Smooth muscle cell of bladder (primary cell): ENCODE measurements at places on chromosomes 7 and 10. TPM values are rescaled to one million over a fixed set of nuclear protein-coding genes. Genes with fewer than 3 reads are reported as not detected.

Gene ACSM6
- total RNA-seq: not detected in 2 replicates

Gene SYPL1
- total RNA-seq: 31.1 and 39.0 TPM in 2 replicates

Gene FXYD4
- total RNA-seq: not detected in 2 replicates

Gene ERVW-1
- total RNA-seq: 0.09 TPM in 1 of 2 replicates, not detected in the other

Gene SUGCT
- total RNA-seq: 14.9 and 15.6 TPM in 2 replicates

Gene DLG5
- total RNA-seq: 21.9 and 37.8 TPM in 2 replicates

Gene MOGAT3
- not detected in 2 replicates for total RNA-seq

Gene ANKRD30A
- not detected in 2 replicates for total RNA-seq

Gene PRRT4
- total RNA-seq: 0.18 TPM in 1 of 2 replicates, not detected in the other

Gene SKIDA1
- total RNA-seq: 0.28 TPM in 2 replicates

Gene EFCAB10
- not detected in 2 replicates for total RNA-seq

Gene SYNPO2L
- total RNA-seq: not detected in 2 replicates

Gene STEAP1
- 30.2 and 52.5 TPM in 2 replicates for total RNA-seq

Gene LRRN3
- total RNA-seq: 0.85 and 2.1 TPM in 2 replicates
